T1000 (cell line): ENCODE measurements at places on chromosomes 4 and X.

DNA sequence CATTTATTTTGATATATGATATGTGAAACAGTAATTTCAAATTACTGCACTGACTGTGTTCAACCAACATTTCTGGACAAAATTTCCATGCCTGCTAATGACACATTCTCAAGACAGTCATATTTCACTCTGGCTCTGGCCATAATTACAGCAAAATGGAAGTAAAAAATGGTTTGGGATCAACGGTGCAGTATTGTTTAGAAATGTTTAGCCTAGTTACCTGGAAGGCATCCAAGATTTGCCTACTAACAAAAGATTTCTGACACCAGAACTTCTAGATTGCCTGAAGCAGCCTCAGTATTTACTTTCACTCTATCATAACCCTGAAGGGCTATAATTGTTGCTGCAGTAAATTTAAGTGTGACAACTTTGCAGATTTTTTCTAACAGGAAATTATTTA lies 416.3 kb downstream of the PCDH10 start:
- DNase-seq = no peak

GRCh38 chr4:57403591-57403990 lies 293.4 kb upstream of the IGFBP7 start:
- no peak for DNase-seq

DNA sequence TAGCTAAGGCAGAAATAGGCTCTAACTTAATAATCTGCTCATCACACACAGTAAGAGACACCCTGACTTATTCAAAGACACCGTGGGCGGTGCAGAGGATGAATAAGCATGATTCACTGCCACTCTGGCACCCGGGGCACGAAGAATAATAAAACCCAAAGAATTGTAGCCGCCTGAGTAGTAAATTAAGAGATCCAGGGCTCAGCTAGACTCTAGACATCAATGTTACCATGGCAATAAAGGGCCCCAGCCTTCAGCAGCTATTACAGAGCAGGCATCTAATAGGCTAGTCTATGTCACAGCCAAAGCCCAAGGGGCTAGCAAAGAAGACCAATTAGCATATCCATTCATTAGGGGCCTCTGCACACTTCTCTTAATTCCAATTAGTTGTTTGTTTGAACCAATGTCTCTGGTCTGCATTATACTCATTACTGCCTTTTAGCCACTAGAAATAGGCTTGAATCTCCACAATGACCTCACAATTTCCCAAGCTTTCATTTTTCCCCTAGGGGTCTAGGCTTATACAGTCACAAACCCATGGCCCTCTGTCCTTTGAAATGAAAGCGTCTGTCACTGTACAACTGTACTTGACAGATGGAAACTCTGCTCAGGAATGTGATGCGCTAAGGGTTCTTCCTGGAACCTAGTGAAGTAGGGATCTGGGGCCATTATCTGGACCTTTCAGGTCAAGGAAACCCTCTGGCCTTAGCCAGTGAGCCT lies 3.0 kb upstream of the ATP1B4 start:
- no peak for DNase-seq

DNA sequence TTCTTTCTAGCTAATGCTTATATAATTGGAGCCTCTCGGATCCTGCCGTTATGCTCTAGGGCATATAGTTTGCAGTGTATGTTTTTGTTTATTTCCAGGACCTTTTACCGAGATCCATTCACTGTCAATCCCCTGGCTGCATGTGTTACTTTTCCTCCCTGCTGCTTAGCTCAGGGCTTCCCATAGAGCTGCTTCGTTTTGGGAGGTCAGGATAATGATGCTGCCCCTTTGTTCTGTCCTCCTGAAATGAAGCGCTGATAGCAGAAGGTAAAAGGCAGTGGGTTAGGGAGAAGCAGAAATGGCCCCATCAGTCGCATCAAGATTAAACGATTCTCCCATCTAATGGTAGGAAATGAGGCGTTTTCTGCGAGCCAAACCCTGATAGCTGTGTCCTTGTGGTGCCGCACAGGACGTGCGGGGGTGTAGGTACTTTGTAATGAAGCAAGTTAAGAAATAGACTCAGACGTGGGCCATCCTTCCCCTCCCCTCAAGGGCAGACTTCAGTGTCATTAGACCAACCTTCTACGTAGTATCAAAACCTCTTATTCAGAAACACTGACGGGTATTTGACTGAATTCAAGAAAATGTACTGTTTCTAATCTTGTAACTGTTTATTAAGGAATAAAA lies 37.3 kb downstream of the AFF2 start:
- DNase-seq = no peak

DNA sequence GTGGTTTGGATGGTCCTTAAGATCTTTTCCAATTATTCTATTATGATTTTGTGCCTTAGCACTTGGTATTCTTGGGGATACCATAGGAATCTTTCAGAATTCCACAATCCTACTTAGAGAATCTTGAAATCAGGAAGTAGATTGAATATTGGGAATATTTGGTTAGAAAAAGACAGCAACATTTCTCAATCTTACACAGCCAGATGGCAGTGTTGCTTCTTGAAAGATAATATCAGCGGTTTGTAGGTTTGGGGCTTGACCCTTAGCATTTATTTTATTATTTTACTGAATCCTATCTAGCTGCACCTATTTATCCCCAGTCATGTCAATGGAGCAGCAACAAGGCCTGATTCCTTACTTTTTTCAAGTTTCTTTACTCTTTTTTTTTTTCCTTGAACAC lies 28.6 kb downstream of the MAGEB1 start:
- no peak for DNase-seq

- DNase-seq = no peak
These were observed 78.1 kb downstream of the BMP15 start for GRCh38 chrX:50988649-50989048.

GRCh38 chr4:148774134-148774533 lies 331.9 kb upstream of the NR3C2 start:
- DNase-seq = no peak
